Cortex of kidney (tissue), 1 donor: ENCODE measurements at places on chromosomes 7 and 10.

GRCh38 chr10:71569775-71570588 lies 149.6 kb downstream of the C10orf105 start:
- DNase-seq: no peak

GRCh38 chr7:85713171-85713570 lies 526.3 kb upstream of the SEMA3D start:
- no peak for DNase-seq

- no peak for DNase-seq
Measured at GRCh38 chr10:3665316-3665908, 119.6 kb downstream of the KLF6 start.

DNA sequence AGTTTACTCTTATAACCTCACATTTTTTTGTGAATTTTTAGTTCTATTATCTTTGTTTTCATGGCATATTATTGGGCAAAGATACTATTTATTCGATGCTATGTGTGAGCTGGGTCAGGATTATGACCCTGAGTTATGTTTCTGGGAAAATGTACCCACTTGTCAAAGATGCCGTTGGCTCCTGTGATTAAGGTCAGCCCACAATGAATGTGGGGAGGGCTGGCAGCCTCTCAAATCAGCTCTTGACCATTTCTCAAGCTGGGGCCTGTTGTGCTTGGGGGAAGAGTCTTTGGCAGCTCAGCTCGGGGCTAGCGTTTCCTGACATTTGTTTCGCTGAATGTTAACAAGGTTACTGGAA lies 97.5 kb downstream of the TCF7L2 start:
- DNase-seq: no peak

GRCh38 chr10:132185601-132186487 lies 904 bp upstream of the DPYSL4 start:
- no peak for DNase-seq

DNA sequence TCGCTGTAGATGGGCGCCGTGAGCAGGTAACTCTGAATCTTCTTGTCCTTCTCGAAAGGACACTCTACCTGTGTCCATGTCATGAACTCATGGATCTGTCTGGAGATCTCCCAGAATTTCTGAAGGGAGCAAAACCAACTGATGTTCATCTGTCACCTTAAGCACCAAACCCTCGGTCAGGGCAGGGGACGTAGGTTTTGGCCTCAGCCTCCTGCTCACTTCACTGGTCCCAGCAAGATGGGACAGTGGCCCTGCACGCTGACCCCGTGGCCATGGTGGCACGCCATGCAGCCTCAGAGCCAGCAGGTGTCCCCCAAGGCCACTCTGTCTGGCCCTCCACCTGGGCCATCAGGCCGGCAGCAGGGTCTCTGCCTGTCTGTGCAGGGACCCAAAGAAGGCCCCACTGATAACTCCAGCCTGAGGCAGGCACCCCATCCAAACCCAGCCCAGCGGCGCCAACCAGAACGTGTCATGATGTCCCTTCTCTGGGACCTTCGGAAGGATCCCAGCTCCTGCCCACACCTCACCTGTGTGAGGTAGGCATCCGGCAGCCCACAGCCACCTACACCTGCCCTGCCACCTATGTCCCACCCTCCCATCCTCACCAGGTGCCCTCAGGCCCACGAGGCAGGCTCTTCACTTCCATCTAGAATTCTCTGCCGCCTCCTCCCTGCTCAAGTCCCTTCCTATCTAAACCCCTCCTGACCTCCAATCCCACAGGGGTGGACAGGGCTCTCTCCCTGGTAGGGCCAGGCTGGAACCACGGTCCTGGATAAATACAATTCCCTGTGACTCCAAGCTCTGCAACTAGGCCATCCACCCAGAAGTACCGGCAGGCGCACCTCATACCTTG lies 59.0 kb downstream of the CSGALNACT2 start:
- DNase-seq: no peak

DNA sequence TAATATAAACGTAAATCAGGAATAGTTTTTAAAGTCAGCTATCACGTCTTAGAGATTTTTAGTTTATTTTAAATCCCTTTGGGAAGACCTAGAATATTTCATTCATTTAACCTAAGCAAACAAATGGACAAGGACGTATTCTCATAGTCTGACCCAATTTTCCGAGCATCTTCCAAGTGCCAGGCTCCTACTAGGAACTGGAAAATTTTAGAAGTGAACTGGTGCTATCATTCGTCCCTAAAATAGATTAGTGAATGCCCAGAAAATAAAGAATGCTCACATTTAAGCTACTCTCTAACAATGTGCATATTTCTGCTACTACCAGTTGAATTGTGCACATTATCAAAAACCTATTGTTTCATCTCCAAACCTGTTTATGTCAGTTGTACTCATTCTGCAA lies 120.1 kb downstream of the ZFAND4 start:
- no peak for DNase-seq

DNA sequence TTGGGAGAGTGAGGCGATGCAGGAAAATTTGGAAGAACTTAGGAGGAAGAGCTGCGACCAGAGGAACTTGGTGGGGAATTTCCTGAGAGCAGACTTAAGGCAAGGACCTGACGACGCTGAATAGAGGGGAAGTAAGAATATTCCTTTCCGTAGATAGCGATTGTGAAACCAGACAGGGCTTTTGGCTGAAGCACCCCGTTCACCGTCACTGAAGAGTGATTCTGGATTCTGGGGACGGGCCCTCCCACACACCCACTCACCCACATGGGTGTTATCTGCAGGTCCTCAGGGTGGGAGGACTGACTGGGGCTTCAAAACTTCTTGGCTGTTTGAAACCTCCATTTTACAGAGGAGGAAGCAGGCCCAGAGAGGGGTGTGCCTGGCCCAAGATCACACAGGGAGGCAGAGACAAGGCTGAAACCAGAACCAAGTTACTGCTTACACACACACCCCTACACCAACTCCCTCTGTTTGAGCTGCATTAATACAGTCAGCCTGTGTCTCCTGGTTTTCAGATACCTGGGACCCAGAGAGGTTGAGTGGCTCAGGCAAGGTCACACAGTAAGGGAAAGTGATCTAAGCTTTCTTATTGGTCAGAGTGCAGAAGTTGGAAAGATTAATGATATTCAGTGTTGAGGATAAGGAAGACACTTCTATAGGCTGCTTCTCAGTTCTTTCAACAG lies 37.2 kb upstream of the CDH23 start:
- no peak for DNase-seq

DNA sequence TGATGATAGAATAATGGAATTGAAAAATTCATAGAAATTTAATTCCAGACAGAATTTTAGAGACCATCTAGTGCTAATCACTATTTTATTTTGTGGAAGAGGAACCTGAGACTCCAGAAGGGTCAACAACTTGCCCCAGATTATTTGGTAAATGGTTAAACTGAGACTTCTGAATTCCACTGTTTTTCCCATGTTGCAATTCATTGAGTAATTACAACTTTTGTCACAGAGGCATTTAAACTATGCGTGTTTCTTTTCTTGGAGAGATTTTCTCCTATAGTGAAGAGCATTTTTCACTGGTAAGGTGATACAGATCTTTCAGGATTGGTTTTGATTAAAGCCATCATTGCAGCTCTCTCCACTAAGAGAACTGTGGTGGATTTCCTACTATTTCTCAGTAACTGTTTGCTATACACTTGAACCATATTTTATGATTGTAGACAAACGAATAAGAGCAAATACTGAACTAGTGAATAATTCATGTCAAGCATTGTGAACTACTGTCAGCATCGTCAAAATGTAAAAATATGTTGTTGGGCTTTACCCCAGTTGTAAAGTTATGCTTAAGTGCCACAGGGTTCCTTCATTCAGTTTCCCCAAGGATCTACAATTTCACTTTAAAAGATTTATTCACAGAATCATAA lies 26.5 kb downstream of the LRGUK start:
- no peak for DNase-seq

DNA sequence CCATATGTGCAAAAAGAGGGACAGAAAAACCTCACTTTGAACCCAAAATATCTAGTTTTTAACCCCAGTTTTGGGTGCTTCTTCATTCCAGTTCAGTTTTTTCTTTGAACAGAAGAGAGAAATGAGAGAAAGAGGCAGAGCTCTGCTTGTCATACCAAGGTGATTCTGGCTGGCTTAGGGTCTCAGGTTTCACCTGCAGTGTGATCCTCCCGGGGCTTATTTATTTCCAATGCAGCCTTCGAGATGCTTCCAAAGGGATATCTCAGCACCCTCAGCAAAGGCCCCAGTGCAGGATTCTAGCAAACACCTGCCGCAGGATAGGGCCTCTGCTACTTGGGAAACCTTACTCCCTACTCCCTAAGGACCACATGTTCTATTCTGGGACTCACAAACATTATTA lies 131.3 kb downstream of the WDR11 start:
- no peak for DNase-seq

GRCh38 chr10:1874533-1874932 lies 137.2 kb upstream of the ADARB2 start:
- DNase-seq: no peak

- DNase-seq: no peak
Measured at GRCh38 chr10:77606751-77607150, 30.9 kb downstream of the KCNMA1 start.

DNA sequence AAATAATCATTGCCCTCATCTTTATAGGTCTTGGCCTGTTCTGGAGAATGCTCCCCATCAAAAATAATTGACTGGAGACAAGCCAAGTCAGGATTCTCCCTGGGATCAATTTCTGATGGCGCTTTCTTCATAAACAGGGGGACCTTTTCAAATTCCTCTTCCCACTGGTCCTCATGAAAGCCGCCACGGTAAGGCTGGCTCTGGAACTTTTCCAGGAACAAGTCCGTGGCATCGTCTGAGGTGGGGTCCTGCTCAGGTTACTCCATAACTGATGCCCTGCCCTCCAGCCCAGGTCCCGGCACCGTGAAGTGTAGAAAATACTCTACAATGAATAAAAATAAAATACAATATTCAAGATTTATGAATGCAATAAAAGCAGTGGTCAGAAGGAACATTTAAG lies 79.4 kb upstream of the IGFBP3 start:
- no peak for DNase-seq

DNA sequence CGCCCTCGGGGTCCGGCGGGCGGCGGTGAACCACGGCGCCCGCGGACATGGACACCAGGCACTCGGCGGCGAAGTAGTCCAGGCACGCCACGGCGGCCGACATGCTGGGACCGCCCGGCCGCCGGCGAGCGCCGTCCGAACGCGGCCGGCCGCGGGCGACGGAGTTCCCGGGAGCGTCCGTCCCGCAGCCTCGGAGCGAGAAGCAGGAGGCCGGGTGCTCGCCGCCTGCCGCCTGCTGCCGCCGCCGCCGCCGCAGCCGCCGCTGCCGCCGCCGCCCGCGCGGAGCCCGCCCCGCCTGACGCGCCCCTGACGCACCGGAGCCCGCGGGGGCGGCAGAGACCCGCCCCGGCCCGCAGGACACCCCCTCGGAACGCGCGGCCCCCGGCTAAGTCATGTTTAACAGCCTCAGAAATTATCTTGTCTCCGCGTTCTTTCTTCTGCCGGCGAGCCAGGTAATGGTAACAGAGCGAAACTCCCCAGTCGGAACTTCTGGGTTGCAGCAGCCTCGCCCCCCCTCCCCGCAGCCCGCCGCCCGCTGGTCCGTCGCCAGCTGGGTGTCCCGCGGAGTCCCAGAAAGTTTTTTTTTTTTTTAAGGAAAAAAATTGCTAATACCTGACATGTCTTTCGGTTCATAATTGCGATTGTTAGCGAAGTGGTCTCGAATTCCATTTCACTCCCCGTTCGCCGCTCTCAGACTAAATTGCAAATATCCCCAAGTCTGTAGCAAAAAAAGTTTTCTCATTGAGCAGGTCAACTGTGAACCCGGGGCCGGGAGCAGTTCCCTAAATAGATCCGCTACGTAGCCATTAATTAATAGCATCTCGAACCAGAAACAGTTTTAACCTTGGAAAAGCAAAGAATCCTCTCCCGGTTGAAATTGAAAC lies at the start of gene KLF14:
Gene KLF14 (minus strand): TSS at position 277 of the 884 bp plus-strand sequence. CDS start 174 bp downstream, at position 103.
- DNase-seq: no peak

- DNase-seq: no peak
Measured at GRCh38 chr7:131547589-131547988, 8.8 kb downstream of the PODXL start.

DNA sequence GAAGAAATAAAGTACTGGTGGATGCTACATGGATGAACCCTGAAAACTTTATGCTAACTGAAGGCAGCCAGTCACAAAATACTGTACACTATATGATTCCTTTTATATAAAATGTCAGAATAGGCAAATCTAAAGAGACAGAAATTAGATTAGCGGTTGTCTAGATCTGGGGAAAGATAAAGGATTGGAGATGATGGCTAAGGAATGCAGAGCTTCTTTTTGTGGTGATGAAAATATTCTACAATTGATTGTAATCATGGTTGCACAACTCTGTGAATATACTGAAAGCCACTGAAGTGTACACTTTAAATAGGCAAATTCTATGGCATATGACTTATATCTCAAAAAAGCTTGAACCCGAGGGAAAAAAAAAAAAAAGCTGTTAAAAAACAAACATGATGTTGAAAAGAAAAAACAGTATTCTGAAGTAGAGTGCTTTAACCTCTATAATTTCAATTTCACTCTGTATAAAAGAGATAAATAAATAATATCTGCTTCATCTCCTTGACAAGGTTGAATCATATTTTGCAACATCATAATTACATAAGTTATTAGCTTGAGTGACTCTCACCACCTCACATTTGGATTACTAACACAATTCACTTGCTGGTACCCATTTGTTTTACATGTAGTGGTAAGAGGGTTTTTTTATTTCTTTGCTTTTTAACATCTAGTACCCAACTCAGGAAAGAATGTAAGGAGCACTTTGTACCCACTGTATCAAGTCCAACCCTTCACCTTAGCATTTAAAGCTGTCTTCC lies 2.8 kb upstream of the GNAI1 start:
- no peak for DNase-seq

- DNase-seq: no peak
Measured at GRCh38 chr7:84113286-84113685, 81.3 kb downstream of the SEMA3A start.

DNA sequence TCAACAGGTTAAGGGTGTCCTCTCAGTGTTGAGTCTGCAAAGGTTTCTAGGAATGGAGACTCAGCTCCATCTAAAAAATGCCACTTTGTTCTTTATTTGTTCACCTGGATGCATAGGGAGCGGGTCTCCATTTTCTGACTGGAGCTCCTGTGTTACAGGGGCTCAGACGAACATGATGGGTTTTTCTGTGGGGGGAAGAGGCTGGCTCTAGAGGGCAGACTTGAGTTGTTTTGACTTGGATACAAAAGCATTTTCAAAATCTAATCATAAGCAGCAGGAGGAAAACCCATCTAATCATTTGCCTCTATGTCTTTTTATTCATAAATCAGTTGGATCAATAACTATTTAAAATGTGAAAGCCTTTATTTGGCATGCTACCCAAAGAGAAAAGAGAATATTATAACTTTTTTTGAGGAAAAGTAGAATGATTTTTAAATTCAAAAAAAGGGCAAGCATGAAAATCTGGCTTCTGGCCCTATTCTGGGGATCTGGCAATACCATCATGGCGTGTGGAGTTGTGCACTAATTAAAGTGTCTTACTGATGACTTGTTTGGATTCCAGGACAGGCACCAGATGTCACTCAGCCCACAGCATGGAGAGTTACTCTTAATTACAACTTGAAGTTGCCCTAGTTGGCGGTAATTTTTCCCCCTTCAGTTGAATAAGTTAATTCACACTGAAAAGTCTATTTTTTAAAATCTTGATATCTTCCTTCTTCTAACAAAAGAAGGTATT lies 594.9 kb downstream of the REEP3 start:
- no peak for DNase-seq
